ENCODE measurements at places on chromosomes 11 and 22.

DNA sequence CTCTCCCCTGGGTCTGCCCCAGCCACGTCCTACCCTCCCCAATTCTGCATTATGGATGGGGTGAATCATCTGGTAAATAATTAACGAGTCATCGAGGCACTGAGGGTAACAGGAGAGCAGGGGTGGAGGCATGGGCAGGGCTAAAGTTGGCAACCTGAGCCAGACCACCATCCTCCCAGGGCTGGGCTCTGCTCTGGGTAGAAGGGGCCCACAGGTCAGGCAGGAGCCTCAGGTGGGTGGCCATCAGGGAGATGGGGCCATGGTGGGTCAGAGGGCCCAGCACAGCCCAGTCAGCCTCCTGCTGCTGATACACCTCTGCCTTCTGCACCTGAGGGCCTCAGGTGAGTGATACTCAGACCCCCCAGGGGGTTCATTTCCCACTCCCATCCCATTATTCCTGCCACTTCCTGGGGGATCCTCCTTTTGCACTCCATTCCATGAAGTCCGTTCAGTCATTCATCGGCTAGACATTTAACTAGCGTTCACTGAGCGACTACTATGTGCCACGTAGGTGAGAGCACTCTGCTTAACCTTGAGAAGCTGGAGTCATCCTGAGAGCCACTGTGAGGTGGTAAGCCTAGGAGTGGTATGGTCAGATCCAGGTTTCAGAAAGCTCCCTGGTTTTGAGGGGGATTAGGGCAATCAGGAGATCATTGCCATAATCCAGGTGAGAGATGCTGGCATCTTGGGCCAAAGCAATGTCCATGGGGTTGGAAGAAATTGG is at the start of gene VSIG10L2:
Gene VSIG10L2, plus strand, starts transcription at position 248 of the 724 bp plus-strand sequence. Its CDS starts 12 bp downstream, at position 260.
- DNase-seq, result no peak

- DNase-seq, result no peak
Measured at GRCh38 chr22:20234760-20235388, 33.2 kb downstream of the RTN4R start.

DNA sequence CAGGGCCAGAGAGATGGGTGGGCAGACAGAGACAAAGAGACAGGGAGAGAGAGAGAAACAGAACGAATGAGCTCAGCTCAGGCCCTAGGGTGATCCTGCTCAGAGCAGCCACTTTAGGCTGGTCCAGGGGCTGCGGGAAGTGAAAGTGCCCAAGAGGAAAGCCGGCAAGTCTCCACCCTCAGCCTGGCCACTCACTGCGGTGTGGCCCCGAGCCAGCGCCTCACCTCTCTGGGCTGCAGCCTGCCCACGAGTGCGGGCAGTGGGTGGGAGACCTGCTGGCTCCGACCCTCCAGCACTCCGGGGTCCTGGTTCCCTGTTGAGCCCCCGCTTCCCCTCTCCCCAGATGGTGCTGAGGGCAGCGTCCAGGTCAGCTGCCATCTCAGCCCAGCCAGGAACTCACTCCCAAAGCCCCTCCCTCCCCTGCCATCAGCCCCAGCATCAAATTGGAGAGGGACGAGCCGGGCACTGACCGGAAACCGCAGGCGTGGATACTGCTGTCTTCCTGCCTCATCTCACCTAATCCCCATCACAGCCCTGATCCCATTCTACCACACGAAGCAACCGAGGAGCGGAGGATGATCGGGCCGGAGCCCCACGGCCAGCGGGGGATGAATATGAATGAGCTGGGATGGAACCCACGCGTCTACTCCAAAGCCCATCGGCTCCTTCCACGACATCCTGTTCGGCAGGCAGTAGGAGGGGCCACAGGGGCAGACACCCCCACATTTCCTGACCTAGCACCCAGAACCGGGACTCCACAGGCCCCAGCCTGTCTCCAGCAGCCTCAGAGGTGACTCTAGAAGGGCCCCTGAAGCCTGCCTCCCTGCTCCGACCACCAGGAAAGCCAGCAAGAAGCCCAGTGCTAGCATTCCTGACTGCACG is 16.9 kb downstream of the ELFN2 start:
- no peak for DNase-seq

DNA sequence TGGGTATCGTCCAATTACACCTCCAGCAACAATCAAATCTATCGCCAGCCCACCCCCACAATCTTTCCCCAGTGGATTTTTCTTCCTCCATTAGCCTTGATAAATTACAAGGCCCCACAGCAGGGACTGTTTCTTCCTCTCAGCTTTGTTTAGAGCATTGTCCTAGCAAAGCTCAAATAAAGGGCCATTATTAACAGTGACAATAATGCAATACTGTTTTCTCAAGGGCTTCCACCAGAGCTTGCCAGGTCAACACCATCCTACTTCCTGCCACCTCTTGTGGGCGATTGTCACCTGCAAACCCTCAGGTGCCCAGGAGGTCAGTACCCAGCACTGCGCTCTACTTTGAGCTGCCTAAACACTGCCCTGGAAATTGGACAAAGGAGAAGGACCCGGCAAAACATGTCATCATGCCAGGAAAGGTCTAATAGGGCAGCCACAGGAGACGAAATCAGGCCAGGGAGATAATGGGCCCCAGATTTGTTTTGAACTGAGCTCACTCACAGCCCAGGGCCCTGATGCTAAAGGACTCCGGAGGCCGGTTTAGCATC is 95.2 kb downstream of the ABTB2 start:
- no peak for DNase-seq

DNA sequence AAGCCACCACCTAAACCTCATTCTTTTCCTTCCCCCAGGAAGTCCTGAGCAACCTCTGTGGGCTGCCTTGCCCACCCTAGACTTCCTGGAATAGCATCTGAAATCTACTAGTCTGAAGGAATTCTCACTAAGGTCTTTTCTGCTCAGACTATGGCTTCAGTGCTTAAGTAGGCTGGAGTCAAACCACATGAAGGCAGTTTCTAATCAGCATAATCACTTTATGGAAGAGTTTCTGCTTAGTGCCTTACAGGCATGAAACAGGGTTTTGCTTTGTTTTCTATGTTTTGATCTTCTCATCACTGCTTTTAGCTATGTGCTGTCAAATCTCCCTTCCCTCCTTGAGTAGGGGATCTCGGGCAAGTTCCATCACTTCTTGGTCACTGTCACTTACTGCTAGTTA is 117.7 kb downstream of the WT1 start:
- DNase-seq, result no peak

GRCh38 chr22:29269731-29270474 is 1.8 kb downstream of the EWSR1 start:
- no peak for DNase-seq

DNA sequence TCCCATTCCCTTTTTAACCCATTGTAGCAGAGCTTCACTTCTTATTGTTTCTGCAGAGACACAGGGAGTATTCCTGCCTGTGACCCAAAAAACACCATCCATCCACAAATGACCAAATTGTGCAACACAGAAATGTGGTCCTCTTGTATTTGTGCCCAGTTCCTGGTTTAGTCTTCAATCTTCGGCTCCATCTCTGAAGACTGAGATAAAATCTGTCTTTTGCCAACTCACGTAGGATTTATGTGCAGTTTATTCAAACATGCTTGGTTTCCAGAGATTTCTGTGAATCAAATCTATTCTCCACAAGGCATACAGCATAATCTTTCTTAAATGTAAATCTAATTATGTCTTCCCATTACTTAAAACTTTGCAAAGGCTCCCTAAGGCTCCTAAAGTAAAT is 307.0 kb downstream of the AASDHPPT start:
- no peak for DNase-seq

GRCh38 chr11:27696961-27697360 is 3.3 kb downstream of the BDNF start:
- DNase-seq, result no peak

DNA sequence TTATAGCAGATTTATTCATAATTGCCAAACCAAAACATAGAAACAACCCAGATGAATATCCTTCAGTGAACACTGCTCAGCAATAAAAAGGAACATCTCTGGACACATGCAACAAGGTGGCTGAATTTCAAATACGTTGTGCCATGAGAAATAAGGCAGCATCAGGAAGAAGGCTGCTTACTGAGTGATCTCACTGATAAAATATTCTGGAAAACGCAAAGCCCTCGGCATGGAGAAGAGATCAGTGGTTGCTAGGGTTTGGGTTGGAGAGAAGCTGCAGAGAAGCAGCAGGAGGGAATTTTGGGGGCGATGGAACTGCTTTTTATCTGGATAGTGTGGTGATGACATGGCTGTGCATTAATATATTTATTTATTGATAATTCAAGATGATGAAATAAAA is 11.0 kb upstream of the SHANK2 start:
- no peak for DNase-seq

GRCh38 chr11:26583550-26583949 is 11.5 kb upstream of the MUC15 start:
- peak; percentile 61 for DNase-seq

GRCh38 chr11:108338750-108339149 is 115.9 kb downstream of the ATM start:
- no peak for DNase-seq

GRCh38 chr11:84215672-84216071 is 929.5 kb upstream of the CCDC90B start:
- no peak for DNase-seq

DNA sequence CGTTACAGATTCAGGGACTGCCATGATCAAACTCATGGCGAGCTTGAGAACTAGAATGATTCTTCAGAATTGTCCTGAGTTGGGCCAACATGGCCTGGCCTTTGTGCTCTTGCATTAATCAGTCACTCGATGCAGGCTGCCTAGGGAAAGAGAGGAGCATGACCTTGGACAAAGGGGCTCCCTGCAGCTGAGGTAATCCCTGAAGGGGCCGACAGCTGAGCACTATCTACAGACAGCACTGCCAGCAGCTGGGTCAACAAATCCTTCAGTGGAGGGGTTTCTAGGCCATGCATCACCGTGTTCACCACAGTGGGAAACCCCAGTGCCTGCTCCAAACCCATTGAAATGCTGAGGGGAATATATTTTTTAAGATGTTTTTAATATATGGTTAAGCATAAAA is 159.5 kb upstream of the POU2AF2 start:
- DNase-seq, result no peak

DNA sequence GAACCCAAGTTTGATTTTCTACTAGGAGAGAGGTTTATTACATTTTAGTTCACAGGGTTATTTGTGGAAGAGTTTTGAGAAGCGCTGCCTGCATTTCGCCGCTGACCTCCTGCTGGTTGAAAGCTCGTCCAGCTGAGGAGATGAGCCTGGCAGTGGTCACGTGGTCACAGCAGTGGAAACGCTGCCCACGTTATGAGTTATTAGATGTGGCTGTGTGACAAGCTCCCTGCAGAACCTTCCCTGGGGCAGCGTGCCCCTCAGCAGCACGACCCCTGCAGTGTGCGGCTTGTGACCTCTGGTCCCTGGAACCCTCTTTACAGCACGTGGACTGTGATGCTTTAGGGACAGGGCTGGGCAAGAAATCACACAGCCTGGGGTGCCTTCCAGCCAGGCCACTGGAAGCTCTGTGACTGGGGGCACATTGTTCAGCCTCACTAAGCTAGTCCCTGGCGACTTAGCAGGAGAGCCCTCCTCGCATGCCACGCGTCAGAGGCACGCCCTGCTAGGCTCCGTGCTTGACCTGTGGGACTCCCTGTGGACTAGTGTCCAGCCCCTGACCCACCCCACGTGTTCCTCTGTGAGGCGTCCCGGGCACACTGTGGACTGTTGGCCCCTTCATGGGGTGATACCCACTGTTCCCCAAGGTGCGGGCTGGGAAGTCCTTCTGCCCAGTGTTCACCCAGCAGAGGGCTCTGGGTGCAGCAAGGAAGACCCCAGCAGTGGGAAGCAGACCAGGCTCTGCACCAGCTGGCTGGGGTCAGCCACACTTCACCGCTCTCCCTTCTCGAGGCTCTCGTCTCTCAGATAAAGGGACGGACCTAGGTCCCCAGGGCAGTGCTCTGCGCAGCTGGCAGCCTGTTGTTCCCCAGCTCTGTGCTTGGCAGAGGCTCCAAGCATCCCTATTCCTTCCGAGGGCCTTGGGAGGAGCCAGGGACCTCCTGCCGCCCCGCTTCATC is 349.5 kb downstream of the TBC1D22A start:
- DNase-seq, result no peak

DNA sequence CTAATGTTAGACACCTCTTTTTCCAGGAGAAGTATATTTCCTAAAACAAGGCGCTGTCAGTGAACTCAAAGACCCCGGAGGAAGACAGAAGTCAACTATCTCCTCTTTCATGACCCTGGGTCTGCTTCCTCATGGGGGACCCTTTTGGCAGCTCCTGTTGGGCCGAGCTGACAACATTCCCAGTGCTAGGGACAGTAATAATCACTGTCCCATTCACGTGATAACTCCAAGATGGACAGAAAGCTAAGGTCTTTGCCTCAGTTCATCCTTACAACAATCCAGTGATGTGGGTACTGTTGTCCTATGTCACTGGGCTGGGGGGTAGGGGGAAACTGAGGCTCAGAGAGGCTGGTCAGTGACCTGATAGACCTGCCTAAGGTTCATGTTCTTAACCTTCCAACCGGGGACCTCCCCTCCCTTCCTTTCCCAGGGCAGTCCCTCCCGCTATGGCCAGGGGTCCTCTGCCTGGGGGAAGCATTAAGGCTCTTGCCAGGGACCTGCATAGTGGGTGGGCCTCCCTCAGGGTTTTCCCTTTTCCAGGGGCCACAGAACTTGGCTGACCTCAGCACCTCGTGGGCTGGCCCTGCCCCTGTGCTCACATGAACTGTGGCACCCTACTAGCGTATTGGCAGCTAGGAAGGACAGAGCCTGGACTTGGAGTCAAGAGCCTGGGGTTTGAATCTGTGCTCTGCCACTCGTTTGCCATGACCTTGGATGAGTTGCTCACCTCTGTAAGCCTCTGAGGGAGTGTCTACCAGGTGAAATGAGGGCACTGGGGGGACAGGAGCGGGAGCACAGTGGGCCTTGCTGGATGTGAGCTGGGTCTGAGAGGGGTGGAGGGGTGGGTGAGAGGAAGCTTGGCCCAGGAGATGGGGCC is 53.6 kb downstream of the LRRC32 start:
- no peak for DNase-seq

- DNase-seq, result no peak
Measured at GRCh38 chr11:34505874-34506273, 7.7 kb downstream of the ELF5 start.

DNA sequence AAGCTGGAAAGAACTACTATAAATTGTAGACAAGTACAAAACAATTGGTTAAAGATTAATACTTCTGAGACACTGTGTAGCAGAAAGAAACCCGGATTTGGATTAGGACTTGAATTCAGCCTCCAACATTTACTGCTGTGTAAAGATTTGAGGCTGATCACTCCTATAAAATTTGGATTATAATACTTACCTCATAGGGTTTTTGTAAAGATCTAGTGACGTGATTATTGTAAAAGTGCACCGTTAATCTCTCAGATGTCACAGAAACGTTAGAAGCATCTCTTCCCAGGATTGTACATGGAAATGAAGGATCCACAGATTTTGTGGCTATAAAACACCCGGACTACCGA is 323 bp upstream of the HIKESHI start:
- no peak for DNase-seq

- no peak for DNase-seq
Measured at GRCh38 chr11:13929395-13929891, 33.1 kb upstream of the SPON1 start.

DNA sequence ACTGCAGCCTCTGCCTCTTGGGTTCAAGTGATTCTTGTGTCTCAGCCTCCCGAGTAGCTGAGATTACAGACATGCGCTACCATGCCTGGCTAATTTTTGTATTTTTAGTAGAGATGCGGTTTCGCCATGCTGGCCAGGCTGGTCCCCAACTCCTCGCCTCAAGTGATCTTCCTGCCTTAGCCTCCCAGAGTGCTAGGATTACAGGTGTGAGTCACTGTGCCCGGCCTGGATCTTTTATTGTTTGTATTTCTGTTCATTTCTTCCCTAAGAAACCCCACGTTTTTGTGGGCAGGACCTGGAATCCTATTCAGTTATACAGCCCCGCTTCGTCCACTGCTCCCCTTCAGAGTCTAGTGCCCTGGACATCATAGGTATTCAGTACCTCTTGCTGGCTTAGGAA is 28.7 kb downstream of the ZBTB16 start:
- no peak for DNase-seq

GRCh38 chr22:45149671-45150070 is 14.1 kb upstream of the NUP50 start:
- no peak for DNase-seq

Data from retinal pigment epithelial cell (primary cell).